NCI-H524 treated with DMSO at 0.1 percent for 48 hours (cell line): ENCODE measurements at places on chromosomes 7 and 10.

GRCh38 chr7:99559175-99559915, 903 bp downstream of the ZNF655 start:
- DNase-seq: no peak

DNA sequence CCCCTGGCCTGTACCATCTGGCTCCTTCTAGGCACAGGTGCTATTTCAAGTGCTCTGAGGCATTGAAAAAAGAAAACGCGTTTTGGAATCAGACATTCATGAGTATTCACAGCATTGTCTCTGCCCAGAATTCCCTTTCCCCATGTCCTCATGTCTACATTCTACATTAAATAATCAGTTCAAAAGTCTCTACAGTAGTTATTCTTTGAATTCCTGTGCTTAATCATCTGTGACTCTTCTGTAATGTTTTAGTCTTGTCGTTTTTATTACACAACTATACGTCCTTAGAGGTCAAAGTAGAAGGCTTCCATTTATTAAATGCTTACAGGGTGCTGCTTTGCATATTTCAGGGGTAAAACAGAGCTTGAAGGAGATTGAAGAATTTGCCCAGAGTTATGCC, 95.7 kb downstream of the BICC1 start:
- DNase-seq: no peak

DNA sequence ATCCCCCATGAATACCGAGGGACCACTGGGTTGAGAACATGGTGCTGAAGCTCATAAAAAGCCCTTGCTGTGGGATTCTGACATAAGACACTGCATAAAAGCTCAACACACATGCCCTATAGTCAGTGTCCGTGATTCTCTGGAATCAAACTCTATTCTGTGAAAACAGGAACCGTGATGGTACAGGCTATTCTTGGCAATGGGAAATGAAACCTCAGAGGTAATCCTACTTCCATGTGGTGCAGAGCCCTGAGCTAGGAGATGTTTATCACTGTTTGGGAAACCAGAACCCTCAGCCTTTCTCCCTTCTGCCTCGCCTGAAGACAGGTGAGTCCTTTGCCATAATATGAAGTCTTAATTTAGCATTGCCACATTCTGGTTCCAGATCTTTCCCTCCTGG, 80.8 kb upstream of the PRSS1 start:
- DNase-seq: no peak

DNA sequence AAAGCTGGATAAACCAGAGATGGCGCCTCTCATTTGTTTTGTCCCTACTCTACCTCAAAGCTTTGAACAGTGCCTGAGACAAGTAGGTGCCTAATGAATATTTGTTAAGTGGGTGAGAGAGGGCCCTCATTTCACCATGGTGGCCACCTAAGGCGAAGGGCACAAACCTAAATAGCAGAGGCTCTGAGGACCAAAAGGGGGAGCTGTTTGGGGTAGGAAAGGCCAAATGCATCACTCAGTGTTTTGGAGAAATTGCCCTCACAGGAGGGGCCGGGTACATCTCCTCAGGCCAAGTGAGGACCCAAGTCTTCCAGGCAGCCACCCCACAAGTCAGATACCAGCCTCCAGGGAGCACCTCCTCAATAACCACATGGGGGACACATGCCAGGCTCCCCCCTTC, 14.0 kb downstream of the IMPDH1 start:
- DNase-seq: no peak

GRCh38 chr10:89355394-89355931, 22.4 kb upstream of the IFIT1B start:
- DNase-seq: no peak

- no peak for DNase-seq
These were observed 414.5 kb downstream of the REEP3 start for GRCh38 chr10:63935705-63936104.

- no peak for DNase-seq
These were observed 23.0 kb downstream of the P4HA1 start for GRCh38 chr10:73073627-73074026.

GRCh38 chr10:97854743-97855142, 5.1 kb downstream of the GOLGA7B start:
- no peak for DNase-seq

GRCh38 chr10:132957981-132958882, 15.9 kb upstream of the CFAP46 start:
- no peak for DNase-seq

- DNase-seq: no peak
These were observed 48.7 kb downstream of the CH25H start for GRCh38 chr10:89158446-89158845.

DNA sequence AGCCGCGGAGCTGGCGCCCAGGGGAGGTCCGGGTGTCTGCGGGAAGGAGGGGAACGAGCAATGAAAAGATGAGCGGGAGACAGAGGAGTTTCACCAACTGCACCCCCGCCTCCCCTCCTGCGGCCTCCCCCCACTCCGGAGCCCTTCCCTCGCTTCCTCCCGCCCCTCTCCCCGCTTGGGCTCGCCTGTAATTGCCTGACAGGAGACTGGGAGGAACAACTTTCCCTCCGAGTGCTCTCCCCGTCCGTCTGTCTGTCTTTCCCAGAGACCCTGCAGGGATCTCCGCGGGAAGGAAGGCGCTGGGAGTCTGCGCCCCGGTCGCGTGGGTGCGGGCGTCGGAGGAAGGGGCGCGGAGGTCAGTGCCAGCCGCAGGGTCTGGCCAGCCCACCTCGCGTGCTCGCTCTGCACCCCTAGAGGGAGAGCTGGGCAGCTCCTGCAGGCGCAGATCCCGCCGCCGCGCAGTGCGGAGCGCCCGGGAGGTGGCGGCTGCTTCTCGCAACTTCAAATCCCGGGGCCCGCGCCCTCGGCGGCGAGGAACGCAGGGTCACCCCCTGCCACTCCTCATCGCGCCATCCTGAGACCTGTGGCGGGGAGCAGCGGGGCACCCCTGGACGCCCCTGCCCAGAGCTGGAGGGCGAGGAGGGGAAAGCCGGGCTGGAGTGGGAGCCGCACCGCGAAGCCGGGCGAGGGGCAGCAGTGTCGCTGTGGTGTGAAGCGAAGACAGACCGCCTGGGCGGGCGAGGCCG, 511 bp upstream of the NRP1 start:
- DNase-seq: no peak

GRCh38 chr7:13282377-13282980, 595.0 kb downstream of the ARL4A start:
- DNase-seq: no peak

DNA sequence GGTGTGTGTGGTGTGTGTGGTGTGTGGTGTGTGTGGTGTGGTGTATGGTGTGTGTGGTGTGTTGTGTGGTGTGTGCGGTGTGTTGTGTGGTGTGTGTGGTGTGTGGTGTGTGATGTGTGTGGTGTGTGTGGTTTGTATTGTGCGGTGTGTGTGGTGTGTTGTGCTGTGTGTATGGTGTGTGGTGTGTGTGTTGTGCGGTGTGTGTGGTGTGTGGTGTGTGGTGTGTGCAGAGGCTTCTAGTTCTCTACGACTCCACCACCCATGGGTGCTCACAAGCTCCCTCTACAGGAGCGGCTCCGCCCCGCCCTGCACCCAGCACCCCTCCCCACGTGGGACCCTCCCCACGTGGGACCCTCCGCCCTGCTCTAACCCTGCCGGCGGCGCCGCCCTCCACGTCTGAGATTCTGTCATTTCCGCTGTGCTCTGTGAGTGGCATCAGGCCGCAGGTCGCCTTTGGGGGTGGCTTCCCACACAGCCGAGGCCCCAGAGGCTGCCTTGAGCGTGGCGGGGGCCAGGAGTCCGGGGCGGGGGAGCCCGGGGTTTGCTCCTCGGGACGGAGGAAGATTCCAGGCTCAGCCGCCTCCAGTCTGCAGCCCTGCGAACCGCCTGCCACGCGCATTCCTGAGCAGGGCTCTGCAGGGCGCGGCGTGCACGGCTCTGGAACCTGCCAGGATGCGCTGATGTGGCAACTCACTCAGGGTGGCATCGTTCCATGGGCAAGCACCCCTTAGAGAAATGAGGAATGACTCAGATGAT, 37.0 kb upstream of the DNAJB6 start:
- no peak for DNase-seq

DNA sequence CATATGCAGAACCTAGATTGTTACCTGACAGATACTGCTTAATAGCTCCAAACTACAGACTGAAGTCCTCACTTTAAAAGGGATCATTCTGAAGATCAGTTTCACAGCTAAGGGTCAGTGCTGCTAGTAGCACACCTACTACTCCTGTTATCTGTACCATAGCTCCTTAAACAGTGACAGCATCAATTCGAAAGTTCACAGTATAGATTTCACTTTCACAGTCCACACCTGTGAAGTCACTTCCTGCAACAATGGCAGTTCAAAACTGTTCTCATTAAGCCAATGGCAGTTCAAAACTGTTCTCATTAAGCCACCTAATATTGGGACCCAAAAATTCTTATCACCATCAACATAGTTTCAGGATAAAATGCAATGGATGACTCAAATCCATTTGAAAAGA, 10.7 kb upstream of the FHIP2A start:
- DNase-seq: no peak

DNA sequence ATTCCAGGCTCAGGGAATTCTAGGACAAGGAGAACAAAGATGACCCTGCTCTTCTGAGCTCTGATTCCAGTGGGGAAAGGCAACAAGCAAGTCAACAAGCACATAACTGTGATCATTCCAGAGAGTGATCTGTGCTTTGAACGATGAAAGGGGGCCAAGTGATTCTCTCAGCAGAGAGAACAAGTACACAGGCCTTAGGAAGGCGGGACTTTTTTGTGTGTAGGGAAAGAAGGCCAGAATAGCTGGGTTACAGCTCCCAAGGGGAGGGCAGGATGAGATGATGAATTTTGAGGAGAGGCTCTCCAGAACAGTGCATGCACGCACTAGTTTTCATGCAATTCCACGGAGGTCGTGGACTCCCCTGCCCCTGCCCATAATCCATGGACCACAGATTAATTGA, 565.2 kb downstream of the SDK1 start:
- DNase-seq: no peak

GRCh38 chr10:45354261-45354660, 19.8 kb upstream of the ALOX5 start:
- DNase-seq: no peak

DNA sequence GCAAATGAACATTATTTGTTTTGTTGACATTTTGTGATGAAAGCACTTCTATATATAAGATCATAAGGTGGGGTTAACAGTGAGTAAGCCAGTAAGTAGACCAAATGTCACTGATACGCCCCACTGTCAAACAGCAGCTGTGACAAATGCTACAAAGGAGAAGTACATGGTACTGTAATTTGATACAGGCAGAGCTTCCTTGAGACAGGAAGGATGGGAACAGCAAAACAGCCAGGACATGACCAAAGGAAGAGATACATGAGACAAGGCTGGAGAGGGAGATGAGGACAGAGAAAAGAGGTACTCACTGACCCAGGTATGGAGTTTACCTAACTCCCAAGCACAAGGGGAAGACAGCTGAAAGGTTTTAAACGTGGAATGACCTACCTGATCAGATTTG, 127.0 kb downstream of the SRPK2 start:
- DNase-seq: peak; percentile 76

DNA sequence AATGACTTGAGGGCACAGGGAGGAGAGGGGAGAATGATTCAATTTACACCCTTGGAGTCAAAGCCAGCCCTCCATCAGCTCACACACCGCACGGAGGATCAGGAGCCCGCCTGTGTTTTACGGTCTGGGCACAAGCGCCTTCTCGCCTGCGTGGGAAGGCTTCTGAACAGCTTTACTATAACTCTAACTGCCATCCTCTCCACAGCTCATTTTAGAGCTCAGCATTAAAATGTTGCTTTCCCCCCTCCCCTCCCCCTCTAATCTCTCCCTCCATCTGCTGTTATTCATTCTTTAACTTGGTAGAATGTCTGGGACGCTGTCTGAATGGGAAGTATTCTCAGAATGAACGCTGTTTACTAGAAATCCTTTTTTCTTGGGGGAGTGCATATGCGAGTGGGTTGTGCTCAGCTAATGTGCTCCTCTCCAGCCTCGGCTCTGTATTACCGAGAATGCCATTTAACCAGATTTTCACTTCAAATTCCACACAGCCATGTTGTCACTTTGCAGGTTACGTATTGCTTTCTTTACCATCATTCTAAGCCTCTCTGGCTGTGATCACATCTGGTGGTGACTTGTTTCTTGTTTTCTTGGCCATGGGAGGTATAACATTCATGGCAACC, 140.1 kb downstream of the GFRA1 start:
- DNase-seq: peak; percentile 28

GRCh38 chr7:26525398-26526264, 234.0 kb downstream of the SNX10 start:
- no peak for DNase-seq

- DNase-seq: no peak
These were observed 102.3 kb downstream of the SORBS1 start for GRCh38 chr10:95458871-95459270.

GRCh38 chr10:102642736-102643335, 1.4 kb upstream of the TRIM8 start:
- no peak for DNase-seq

DNA sequence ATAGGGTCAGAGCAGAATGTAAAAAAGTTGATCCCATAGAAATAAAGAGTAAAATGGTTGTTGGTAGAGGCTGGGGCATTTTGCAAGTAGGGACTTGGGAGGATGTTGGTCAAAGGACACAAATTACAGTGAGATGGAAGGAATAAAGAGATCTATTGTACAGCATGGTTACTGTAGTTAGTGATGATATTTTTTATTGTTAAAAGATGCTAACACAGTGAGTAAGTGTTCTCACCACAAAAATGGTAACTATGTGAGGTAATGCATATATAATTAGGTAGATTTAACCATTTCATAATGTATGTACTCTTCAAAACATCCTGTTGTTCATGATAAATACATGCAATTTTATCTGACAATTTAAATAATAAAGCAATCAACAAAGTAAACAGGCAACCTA, 280.7 kb upstream of the MAGI2 start:
- no peak for DNase-seq

- no peak for DNase-seq
These were observed 451.7 kb downstream of the PLXNA4 start for GRCh38 chr7:132124575-132124974.

- DNase-seq: no peak
These were observed 35.3 kb downstream of the TRRAP start for GRCh38 chr7:98913612-98914011.
